ENCODE measurements at places on chromosomes 11 and 22.

GRCh38 chr11:19939415-19939929 lies 220.8 kb downstream of the DBX1 start:
- H3K27ac ChIP-seq: no peak overlapping the region
- peaks cover 3% of the 10 kb centered on the region for H3K4me1 ChIP-seq
- H3K36me3 ChIP-seq: no peaks in the 10 kb centered on the region

- no peaks in the 10 kb centered on the region for H3K4me1 ChIP-seq
- H3K4me3 ChIP-seq: no peak overlapping the region
- H3K36me3 ChIP-seq: peaks cover 8% of the 10 kb centered on the region
- no peaks in the 10 kb centered on the region for H3K27me3 ChIP-seq
Measured at GRCh38 chr11:61342207-61342803, 9.3 kb downstream of the TKFC start.

DNA sequence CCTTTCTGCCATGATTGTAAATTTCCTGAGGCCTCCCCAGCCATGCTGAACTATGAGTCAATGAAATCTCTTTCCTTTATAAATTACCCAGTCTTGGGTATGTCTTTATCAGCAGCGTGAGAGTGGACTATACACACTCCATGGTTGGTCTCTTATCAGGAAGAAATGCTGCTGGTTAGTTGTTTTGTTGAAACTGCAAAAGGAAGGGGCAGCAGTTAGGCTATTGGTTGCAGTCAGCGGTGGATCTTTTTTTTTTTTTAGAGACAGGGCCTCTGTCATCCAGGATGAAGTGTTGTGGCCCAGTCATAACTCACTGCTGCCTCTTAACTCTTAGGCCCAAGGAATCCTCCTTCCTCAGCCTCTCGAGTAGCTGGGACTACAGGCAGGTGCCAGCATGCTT lies 51.7 kb downstream of the HSD17B12 start:
- DNase-seq: no peak
- H3K4me3 ChIP-seq: no peak overlapping the region
- peaks cover 10% of the 10 kb centered on the region for H3K4me1 ChIP-seq

GRCh38 chr22:32699686-32700085 lies 101.8 kb upstream of the TIMP3 start:
- H3K36me3 ChIP-seq: no peaks in the 10 kb centered on the region
- H3K4me1 ChIP-seq: no peaks in the 10 kb centered on the region
- no peak overlapping the region for H3K4me3 ChIP-seq
- no peak overlapping the region for H3K27ac ChIP-seq
- DNase-seq: no peak

GRCh38 chr11:102794382-102794781 lies 3.6 kb downstream of the MMP1 start:
- H3K36me3 ChIP-seq: no peaks in the 10 kb centered on the region
- no peak overlapping the region for H3K4me3 ChIP-seq
- DNase-seq: no peak
- no peak overlapping the region for H3K27ac ChIP-seq
- no peaks in the 10 kb centered on the region for H3K4me1 ChIP-seq

GRCh38 chr22:29391546-29391945 lies 3.2 kb upstream of the AP1B1 start:
- no peaks in the 10 kb centered on the region for H3K27me3 ChIP-seq
- H3K4me1 ChIP-seq: peaks cover 4% of the 10 kb centered on the region
- H3K27ac ChIP-seq: no peak overlapping the region
- H3K36me3 ChIP-seq: no peaks in the 10 kb centered on the region
- no peak overlapping the region for H3K4me3 ChIP-seq

GRCh38 chr11:78497293-78497692 lies 77.4 kb downstream of the NARS2 start:
- H3K4me3 ChIP-seq: no peak overlapping the region
- H3K27me3 ChIP-seq: no peaks in the 10 kb centered on the region
- no peaks in the 10 kb centered on the region for H3K4me1 ChIP-seq
- no peak for DNase-seq
- no peaks in the 10 kb centered on the region for H3K36me3 ChIP-seq
- H3K27ac ChIP-seq: no peak overlapping the region

GRCh38 chr11:72591785-72592502 lies 82.3 kb downstream of the PDE2A start:
- DNase-seq: no peak
- H3K27ac ChIP-seq: no peak overlapping the region
- H3K27me3 ChIP-seq: peaks cover 5% of the 10 kb centered on the region
- H3K4me3 ChIP-seq: no peak overlapping the region
- no peaks in the 10 kb centered on the region for H3K4me1 ChIP-seq

GRCh38 chr22:38861170-38861876 lies 10.7 kb downstream of the CBX6 start:
- peaks cover 9% of the 10 kb centered on the region for H3K4me1 ChIP-seq
- H3K36me3 ChIP-seq: peaks cover 20% of the 10 kb centered on the region
- no peak for DNase-seq

DNA sequence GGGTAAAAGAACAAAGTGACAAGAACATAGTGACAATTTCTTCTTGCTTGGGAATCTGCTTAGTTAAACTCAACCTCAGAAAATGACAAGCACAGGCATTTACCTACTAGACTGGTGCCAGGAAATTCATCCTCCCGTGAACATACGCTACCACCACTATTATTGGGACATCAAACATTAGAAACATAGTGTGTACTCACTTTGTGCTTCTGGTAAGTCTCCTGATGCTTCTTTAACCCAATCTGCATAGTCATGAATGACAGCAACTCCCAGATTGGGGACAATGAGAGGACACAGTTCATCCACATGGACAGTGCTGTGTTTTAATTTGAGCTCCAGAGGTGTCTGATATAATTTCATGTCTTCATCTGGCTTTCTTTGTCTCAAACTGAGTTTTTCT lies 29.2 kb upstream of the CHRNA10 start:
- H3K4me1 ChIP-seq: no peaks in the 10 kb centered on the region
- no peak overlapping the region for H3K27ac ChIP-seq
- no peaks in the 10 kb centered on the region for H3K27me3 ChIP-seq
- DNase-seq: no peak

- no peak overlapping the region for H3K27ac ChIP-seq
- H3K27me3 ChIP-seq: no peaks in the 10 kb centered on the region
- H3K36me3 ChIP-seq: peaks cover 95% of the 10 kb centered on the region
- no peaks in the 10 kb centered on the region for H3K4me1 ChIP-seq
- DNase-seq: peak; percentile 70
Measured at GRCh38 chr22:46355369-46355995, 20.0 kb downstream of the TRMU start.

DNA sequence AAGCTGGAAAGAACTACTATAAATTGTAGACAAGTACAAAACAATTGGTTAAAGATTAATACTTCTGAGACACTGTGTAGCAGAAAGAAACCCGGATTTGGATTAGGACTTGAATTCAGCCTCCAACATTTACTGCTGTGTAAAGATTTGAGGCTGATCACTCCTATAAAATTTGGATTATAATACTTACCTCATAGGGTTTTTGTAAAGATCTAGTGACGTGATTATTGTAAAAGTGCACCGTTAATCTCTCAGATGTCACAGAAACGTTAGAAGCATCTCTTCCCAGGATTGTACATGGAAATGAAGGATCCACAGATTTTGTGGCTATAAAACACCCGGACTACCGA lies 323 bp upstream of the HIKESHI start:
- DNase-seq: no peak
- H3K36me3 ChIP-seq: no peaks in the 10 kb centered on the region
- no peak overlapping the region for H3K4me3 ChIP-seq
- no peak overlapping the region for H3K27ac ChIP-seq

DNA sequence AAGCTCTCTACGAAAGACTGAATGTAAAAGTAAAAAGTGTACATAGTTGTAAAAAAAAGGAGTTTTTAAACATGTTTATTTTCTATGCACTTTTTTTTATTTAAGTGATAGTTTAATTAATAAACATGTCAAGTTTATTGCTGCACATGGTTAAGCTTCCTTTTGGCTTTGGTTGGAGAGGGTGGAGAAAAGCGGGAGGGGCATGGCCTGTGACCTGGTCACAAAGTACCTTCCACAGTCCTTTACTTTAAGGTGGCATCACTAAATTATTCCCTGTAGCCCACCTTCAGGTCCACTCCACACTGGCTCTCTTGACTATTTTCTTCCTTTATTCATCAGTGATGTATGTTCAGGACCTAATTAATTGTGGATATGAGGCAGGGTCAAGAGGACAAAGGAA lies 586 bp upstream of the TTC36 start:
- H3K27me3 ChIP-seq: no peaks in the 10 kb centered on the region
- H3K27ac ChIP-seq: no peak overlapping the region
- peaks cover 28% of the 10 kb centered on the region for H3K36me3 ChIP-seq
- H3K4me3 ChIP-seq: no peak overlapping the region
- H3K4me1 ChIP-seq: peaks cover 10% of the 10 kb centered on the region

DNA sequence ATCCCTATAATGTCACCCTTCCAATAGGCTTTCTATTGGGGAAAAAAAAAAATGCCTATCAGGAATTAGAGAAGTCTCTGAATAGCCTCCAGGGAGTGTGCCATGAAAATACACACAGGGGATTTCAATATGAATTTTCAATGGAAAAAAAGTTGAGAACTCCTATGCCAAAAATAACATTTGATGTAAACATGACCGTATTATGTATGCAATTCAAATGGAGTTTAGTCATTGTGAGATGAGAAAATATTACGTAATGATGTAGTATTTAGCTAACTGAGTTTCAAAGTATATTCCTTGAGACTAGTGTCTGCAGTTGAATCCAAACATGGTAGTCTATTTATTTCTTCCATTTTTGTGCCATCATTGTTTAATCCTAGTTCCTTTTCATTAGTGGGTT lies 182.3 kb downstream of the BLID start:
- no peak overlapping the region for H3K4me3 ChIP-seq
- no peaks in the 10 kb centered on the region for H3K36me3 ChIP-seq
- DNase-seq: no peak
- H3K27ac ChIP-seq: no peak overlapping the region
- H3K4me1 ChIP-seq: peaks cover 18% of the 10 kb centered on the region
- no peaks in the 10 kb centered on the region for H3K27me3 ChIP-seq

DNA sequence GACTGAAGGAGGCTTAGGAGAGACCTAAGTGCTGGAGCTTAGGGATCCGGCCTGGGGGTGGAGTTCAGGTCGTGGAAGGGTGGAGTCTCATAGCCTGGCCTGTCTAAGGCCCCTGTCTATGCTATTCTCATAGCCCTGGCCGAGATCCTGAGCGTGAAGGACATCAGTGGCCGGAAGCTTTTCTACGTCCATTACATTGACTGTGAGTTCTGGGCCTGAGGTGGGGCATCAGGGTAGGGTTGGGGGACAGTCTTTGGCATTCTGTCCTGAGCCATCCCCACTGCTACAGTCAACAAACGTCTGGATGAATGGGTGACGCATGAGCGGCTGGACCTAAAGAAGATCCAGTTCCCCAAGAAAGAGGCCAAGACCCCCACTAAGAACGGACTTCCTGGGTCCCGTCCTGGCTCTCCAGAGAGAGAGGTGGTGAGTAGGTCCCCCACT lies 603 bp downstream of the KAT5 start:
- peaks cover 51% of the 10 kb centered on the region for H3K36me3 ChIP-seq
- DNase-seq: no peak
- H3K4me1 ChIP-seq: peaks cover 5% of the 10 kb centered on the region
- H3K27ac ChIP-seq: peak overlapping the region; percentile 32

GRCh38 chr11:67630943-67631331 lies 1.2 kb upstream of the NUDT8 start:
- DNase-seq: no peak
- H3K27me3 ChIP-seq: no peaks in the 10 kb centered on the region
- H3K36me3 ChIP-seq: peaks cover 5% of the 10 kb centered on the region
- H3K27ac ChIP-seq: peak overlapping the region; percentile 92
- H3K4me3 ChIP-seq: peak overlapping the region; percentile 65

- DNase-seq: no peak
- no peaks in the 10 kb centered on the region for H3K36me3 ChIP-seq
- H3K4me3 ChIP-seq: no peak overlapping the region
Measured at GRCh38 chr11:32033491-32033890, 57.4 kb upstream of the RCN1 start.

DNA sequence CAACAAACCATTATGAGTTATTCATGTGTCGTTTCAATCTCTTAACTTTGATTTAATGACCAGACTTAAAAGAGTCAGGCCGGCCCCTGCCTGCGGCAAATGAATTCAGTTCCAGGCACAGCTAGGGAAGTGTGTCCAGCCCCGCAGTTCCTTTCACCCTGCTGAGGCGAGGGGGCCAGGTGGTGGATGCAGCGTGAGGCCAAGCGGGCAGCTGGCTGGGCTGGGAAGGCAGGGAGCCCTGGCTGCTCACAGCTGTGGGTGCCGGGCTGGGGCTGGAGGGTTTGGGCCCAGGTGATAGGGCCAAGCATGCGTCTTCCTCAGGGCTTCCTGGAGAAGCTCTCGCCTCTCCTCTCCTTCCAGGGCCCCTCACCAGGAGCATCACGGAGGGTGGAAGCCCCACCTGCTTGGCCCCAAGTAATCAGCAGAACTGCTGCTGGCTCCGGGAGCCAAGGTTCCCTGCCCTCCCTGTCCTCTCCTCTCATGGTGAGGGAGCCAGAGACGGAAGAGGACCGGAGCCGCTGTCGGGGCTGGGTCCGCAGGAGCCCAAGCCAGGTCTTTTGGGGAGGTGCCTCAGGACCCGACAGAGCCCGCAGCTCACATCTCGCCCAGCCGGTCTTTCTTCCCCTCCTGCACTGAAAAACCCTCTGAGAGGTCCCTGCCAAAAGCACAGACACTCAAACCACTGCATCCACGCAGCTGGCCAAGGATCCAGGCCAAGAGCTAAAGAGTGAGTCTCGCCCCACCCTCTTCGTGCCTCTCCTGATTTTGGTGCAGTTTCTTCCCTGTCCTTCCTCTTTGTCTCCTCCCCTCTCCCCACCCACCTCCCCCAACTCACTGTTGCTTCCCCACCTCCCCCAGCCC lies 97.0 kb downstream of the ST3GAL4 start:
- H3K4me3 ChIP-seq: no peak overlapping the region
- no peak for DNase-seq
- H3K4me1 ChIP-seq: peaks cover 30% of the 10 kb centered on the region
- peaks cover 7% of the 10 kb centered on the region for H3K27me3 ChIP-seq
- no peak overlapping the region for H3K27ac ChIP-seq

GRCh38 chr11:122984186-122985011 lies 2.8 kb upstream of the BSX start:
- peaks cover 22% of the 10 kb centered on the region for H3K27me3 ChIP-seq
- H3K36me3 ChIP-seq: no peaks in the 10 kb centered on the region
- H3K4me1 ChIP-seq: peaks cover 7% of the 10 kb centered on the region
- H3K4me3 ChIP-seq: peak overlapping the region; percentile 77
- DNase-seq: peak; percentile 35

DNA sequence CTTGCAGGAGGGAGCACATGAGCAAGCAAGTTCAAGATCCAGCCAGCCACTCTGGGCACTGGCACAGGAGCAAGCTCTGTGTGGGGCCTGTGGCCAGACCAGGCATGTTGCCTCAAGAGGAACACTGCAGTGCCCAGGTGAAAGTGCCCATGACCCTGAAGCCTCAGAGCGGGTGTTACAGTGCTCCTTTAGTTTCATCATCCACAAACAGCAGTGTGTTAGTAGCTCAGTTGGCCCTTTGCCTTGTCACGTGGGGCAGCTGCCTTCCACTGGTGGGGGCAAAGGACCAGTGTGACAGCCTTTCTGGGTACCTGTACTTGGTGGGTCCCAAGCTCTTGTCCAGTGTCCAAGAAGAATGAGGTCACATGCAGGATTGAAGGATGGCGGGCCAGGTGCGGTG lies 3.0 kb upstream of the EI24 start:
- DNase-seq: no peak
- no peak overlapping the region for H3K27ac ChIP-seq
- H3K4me3 ChIP-seq: peak overlapping the region; percentile 62
- peaks cover 2% of the 10 kb centered on the region for H3K36me3 ChIP-seq

- H3K36me3 ChIP-seq: peaks cover 75% of the 10 kb centered on the region
- peaks cover 32% of the 10 kb centered on the region for H3K4me1 ChIP-seq
- H3K27me3 ChIP-seq: no peaks in the 10 kb centered on the region
- peak; percentile 100 for DNase-seq
Measured at GRCh38 chr11:66638177-66639065, at the start of gene RBM4. Gene RBM4 (plus strand): TSS chr11:66638703. CDS start chr11:66639712, 1,009 bp downstream.

GRCh38 chr11:120515186-120515723 lies 3.7 kb downstream of the GRIK4 start:
- peak overlapping the region; percentile 18 for H3K4me3 ChIP-seq
- DNase-seq: no peak
- no peak overlapping the region for H3K27ac ChIP-seq
- H3K4me1 ChIP-seq: peaks cover 26% of the 10 kb centered on the region
- H3K36me3 ChIP-seq: no peaks in the 10 kb centered on the region

Measured in neuronal stem cell (in vitro differentiated cells).